ENCODE measurements at places on chromosomes 16 and 17. TPM values are rescaled to one million over a fixed set of nuclear protein-coding genes. Genes with fewer than 3 reads are reported as not detected.

The CD300E gene
- not detected for total RNA-seq

The ARHGDIA gene
- 367 TPM for total RNA-seq

The SLC38A8 gene
- total RNA-seq, result not detected

The SSTR5 gene
- total RNA-seq, result not detected

The RUNDC3A gene
- 3.4 TPM for total RNA-seq

The CNGB1 gene
- not detected for total RNA-seq

The CCL11 gene
- not detected for total RNA-seq

The PDPR gene
- total RNA-seq, result 22.7 TPM

The PRSS21 gene
- total RNA-seq, result not detected

The NPIPB6 gene
- total RNA-seq, result 1.7 TPM

DNA sequence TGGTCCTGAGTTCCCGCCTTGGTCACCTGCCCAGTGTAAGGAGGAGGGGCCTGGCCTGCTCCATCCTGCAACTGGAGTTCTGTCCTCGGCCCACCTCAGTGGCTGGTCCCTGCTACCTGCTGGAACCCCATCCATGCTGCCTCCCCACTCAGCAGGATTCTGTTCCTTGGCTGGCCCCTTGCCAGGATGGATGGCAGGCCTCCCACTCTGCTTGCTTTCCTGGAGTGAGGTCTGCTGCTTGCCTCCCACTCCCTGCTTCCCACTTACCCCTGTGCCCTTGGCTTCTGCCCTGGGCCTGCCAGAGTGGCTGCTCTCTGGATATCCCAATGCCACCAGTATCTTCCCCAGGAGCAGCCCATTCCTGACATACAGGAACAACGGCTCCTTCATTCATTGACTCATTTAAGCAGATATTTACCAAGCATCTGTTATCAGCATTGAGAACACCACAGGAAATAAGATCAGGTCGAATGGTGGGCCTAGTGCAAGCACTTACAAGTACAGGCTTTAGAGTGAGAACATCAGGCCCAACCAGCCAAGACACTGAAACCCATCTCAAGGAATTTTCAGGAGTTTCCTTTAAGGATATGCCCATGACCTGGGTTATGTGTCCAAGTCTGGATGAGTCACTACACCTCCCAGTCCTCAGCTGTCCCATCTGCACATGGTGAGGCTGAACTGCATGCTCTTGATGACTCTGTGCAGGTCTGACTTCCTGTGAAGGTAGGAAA lies 17.0 kb upstream of the RPRML start:
- H3K27me3 ChIP-seq, result no peaks in the 10 kb centered on the region
- H3K4me3 ChIP-seq, result no peak overlapping the region
- peak; percentile 66 for DNase-seq
- H3K36me3 ChIP-seq, result no peaks in the 10 kb centered on the region
- no peak overlapping the region for H3K27ac ChIP-seq

- H3K27ac ChIP-seq, result peak overlapping the region; percentile 18
- peak overlapping the region; percentile 54 for H3K4me3 ChIP-seq
- peaks cover 23% of the 10 kb centered on the region for H3K4me1 ChIP-seq
- DNase-seq, result no peak
- H3K36me3 ChIP-seq, result no peaks in the 10 kb centered on the region
Measured at GRCh38 chr16:58500430-58501241, 693 bp downstream of the NDRG4 start.

DNA sequence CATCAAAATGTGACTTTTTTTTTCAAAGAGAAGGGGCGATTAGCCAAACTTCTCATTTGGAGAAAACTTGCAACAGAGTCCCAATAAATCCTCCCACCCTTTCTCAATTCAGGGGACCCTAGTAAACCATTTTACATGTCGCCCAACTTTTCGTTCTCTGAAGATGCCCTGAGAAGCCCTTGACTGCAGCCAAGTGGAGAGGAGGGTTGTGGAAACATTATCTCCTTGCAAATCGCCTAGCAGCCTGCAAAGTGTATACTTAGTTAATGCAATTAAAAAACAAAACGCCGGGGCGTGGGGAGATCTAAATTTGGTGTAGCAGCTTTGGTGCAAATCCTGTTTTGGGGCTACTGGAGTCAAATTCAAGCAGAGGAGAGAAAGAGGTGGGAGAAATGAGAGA lies 1.2 kb upstream of the SHISA9 start:
- no peak overlapping the region for H3K27ac ChIP-seq
- H3K4me3 ChIP-seq, result no peak overlapping the region
- peaks cover 4% of the 10 kb centered on the region for H3K4me1 ChIP-seq
- peaks cover 48% of the 10 kb centered on the region for H3K27me3 ChIP-seq
- no peaks in the 10 kb centered on the region for H3K36me3 ChIP-seq
- no peak for DNase-seq

- no peak overlapping the region for H3K4me3 ChIP-seq
- no peaks in the 10 kb centered on the region for H3K36me3 ChIP-seq
- no peak overlapping the region for H3K27ac ChIP-seq
- no peak for DNase-seq
Measured at GRCh38 chr17:15464231-15464985, 3.0 kb downstream of the CDRT4 start.

DNA sequence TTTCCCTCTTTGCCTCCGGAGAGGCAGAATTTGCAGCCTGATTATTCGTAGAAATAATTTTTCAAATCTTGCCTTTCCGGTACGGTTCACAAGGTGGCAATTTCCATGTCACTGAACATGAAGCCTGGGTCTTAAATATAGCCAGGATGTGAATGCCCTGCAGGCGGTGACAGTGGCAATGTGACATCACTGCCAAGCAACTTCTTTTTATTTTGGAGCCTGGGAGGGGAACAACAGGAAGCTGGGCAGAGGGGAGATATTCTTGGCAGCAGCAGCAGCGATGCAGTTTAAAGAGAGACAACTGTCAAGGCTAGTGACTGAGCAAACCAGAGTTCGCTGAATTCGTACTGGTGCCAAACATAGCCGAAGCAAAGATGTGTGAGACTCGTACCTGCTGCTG lies 171.1 kb downstream of the SNX29 start:
- no peaks in the 10 kb centered on the region for H3K4me1 ChIP-seq
- H3K27me3 ChIP-seq, result no peaks in the 10 kb centered on the region

DNA sequence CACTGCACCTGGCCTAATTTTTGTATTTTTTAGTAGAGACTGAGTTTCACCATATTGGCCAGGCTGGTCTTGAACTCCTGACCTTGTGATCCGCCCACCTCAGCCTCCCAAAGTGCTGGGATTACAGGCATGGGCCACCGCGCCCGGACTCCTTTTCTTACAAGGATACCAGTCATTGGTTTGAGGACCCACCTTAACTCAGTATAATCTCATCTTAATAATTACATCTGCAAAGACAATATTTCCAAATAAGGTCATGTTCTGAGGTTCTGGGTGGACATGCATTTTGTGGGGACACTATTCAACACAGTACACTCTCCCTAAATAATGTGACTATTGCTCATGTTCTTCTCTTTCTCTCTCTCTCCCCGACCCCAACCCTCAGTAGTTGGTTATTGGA lies 63.7 kb downstream of the ERCC4 start:
- no peak overlapping the region for H3K27ac ChIP-seq
- no peaks in the 10 kb centered on the region for H3K27me3 ChIP-seq
- no peaks in the 10 kb centered on the region for H3K36me3 ChIP-seq
- H3K4me1 ChIP-seq, result no peaks in the 10 kb centered on the region
- no peak overlapping the region for H3K4me3 ChIP-seq
- DNase-seq, result no peak

- no peak overlapping the region for H3K4me3 ChIP-seq
- no peak for DNase-seq
- no peaks in the 10 kb centered on the region for H3K27me3 ChIP-seq
- H3K27ac ChIP-seq, result no peak overlapping the region
- H3K4me1 ChIP-seq, result no peaks in the 10 kb centered on the region
Measured at GRCh38 chr16:20260215-20261009, 66.9 kb downstream of the GP2 start.

DNA sequence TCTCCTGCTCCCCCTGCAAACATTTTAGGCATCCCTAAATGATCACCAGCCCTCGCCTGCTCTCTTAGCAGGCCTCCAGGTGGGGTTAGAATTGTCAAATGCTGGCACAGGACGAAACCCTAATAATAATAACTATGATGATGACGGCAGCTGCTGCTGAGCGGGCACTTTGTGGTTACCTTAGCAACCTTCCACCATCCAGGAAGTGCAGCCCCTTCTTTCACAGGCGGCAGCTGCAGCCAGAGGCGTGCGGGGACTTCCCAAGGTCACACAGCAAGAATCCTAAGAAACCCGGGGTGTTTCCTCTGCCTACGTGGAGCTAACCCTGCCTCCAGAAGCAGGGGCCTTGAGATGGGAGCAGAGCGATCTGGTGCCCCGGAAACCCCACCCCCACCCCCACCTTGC lies 22.4 kb upstream of the EIF1 start:
- no peaks in the 10 kb centered on the region for H3K36me3 ChIP-seq
- H3K4me1 ChIP-seq, result peaks cover 14% of the 10 kb centered on the region
- no peaks in the 10 kb centered on the region for H3K27me3 ChIP-seq
- no peak overlapping the region for H3K4me3 ChIP-seq
- H3K27ac ChIP-seq, result peak overlapping the region; percentile 62
- peak; percentile 49 for DNase-seq

DNA sequence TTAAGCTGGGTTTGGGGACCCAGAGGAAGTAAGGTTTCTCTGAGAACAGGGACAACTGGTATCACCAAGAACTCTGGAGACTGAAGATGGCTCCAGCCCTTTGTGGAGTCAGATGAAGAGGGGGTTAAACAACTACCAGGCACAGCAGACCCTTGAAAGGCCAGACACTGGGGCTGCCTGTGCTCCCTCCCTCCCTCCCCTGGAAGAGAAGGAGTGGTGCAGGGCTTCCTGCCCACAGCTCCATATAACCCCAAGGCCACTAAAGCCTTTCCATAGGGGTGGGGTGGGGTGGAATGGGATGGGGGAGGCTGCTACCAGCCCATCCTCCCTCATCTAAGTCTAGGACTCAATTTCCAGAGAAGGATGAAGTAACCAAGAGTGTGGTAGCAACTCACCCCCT lies 66.7 kb downstream of the CCDC182 start:
- H3K36me3 ChIP-seq, result no peaks in the 10 kb centered on the region
- H3K4me1 ChIP-seq, result no peaks in the 10 kb centered on the region
- no peak for DNase-seq
- H3K27me3 ChIP-seq, result no peaks in the 10 kb centered on the region
- H3K27ac ChIP-seq, result no peak overlapping the region

DNA sequence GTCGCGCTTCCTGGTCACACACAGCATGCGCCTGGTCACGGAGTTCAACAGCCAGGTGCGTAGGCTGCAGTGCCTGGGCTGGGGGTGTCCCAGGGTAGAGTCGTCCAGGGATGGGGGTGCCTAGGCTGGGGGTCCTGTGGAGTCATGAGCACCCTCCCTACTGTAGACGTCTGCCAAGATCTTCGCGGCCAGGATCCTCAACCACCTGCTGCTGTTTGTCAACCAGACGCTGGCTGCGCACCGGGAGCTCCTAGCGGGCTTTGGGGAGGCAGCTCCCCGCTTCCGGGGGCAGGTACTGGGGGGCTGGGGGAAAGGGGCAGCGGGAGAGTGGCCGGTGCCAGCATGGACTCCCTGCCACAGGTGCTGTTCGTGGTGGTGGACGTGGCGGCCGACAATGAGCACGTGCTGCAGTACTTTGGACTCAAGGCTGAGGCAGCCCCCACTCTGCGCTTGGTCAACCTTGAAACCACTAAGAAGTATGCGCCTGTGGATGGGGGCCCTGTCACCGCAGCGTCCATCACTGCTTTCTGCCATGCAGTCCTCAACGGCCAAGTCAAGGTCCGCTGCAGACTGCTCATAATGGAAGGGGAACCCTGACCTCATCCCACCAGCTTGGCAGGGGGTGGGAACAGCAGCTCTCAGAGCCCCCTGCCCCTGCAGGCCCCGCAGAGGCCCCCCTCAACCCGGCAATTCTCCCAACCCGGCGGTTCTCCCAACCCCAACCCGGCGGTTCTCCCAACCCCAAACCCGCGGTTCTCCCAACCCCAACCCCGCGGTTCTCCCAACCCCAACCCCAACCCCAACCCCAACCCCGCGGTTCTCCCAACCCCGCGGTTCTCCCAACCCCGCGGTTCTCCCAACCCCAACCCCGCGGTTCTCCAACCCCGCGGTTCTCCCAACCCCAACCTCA lies 2.4 kb downstream of the PDIA2 start:
- peaks cover 2% of the 10 kb centered on the region for H3K27me3 ChIP-seq
- no peaks in the 10 kb centered on the region for H3K36me3 ChIP-seq
- H3K4me1 ChIP-seq, result no peaks in the 10 kb centered on the region
- H3K27ac ChIP-seq, result no peak overlapping the region

DNA sequence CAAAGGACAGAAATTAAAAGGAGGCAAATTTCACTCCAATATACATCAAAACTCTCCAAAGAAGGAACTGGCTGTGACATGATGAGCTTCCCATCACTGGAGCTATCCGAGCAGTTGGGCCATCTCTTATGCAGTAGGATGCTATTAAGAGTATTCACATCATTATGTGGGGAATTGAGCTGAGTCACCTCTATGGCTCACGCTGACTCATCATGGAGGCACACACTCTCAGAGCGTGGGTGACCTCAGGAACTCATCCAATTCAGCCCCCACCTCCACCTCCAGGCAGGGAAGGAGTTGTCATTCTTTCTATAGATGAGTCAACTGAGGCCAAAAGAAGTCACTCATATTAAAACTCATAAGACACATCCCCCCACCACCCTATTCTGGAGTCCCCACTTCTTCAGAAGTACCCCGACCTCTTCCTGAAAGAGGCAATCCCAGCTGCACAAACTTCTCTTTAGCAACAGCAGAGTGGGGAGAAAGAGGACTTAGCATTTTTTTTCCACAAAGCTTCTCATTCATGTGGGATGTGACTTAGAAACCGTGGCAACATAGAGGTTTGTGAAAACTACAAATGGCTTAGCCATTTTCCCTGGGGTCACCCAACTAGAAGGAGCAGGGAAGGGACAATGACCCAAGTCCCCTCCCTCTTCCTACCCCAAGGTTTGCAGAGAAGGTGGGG lies 32.5 kb downstream of the ABCC12 start:
- peak overlapping the region; percentile 96 for H3K27ac ChIP-seq
- peak; percentile 99 for DNase-seq
- no peaks in the 10 kb centered on the region for H3K27me3 ChIP-seq
- peaks cover 42% of the 10 kb centered on the region for H3K4me1 ChIP-seq

DNA sequence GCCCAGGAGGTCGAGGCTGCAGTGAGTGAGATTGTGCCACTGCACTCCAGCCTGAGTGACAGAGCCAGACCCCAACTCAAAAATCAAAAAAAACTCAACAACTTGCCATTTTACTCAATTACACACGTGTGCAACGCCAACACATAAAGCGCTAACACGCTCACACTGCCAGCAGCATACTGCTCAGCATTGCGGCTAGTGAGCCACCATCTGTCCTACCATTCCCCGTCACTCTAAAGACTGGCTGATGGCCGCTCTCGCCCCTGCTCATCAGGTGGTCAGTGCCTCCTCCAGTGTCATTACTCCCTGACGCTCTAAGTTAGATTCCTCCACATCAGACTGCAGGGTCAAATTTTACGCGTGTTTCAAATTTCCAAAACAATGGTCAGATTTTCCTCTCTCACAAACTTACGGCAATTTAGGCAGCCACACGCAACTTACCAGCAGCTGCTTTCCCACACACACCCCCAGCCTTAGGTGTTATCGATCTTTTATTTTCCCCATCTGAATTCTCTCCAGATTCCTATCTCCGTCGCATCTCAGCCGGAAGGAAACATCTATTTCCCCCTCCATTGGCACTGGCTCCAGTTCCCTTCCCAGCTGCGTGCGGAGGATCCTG lies 240.8 kb downstream of the C16orf95 start:
- H3K36me3 ChIP-seq, result no peaks in the 10 kb centered on the region
- no peak overlapping the region for H3K27ac ChIP-seq
- H3K4me1 ChIP-seq, result no peaks in the 10 kb centered on the region
- H3K27me3 ChIP-seq, result no peaks in the 10 kb centered on the region
- no peak for DNase-seq

GRCh38 chr17:31391496-31391949 lies at the start of gene RAB11FIP4:
Gene RAB11FIP4, plus strand, starts transcription at chr17:31391675. Its CDS starts 178 bp downstream, at chr17:31391853.
- H3K27me3 ChIP-seq, result peaks cover 14% of the 10 kb centered on the region
- DNase-seq, result no peak
- no peaks in the 10 kb centered on the region for H3K36me3 ChIP-seq
- H3K4me3 ChIP-seq, result no peak within 1 kb of the TSS

GRCh38 chr16:18965555-18965954 lies 18.2 kb upstream of the TMC7 start:
- no peaks in the 10 kb centered on the region for H3K36me3 ChIP-seq
- no peak overlapping the region for H3K4me3 ChIP-seq
- no peak for DNase-seq
